ENCODE measurements at places on chromosomes 16 and 17.

DNA sequence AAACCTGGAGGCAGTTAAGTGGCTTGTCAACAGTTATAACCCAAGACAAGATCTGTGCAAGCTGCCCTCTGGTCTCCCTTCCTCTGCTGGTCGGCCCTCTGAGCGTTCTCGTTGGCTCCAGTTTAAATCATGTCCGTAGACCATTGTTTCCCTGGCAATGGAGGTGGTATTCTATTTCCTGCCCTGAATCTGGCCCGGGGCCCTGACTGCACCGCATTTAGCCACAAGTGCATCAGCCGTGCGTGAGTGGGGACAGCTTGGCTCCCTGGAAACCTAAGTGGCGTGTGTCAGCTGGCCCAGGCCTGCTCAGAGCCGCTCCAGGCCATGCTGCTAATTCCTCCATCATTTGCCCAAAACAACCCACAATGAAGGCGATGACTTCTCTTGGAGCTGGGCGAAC is 15.0 kb upstream of the MYLK3 start:
- DNase-seq = no peak

DNA sequence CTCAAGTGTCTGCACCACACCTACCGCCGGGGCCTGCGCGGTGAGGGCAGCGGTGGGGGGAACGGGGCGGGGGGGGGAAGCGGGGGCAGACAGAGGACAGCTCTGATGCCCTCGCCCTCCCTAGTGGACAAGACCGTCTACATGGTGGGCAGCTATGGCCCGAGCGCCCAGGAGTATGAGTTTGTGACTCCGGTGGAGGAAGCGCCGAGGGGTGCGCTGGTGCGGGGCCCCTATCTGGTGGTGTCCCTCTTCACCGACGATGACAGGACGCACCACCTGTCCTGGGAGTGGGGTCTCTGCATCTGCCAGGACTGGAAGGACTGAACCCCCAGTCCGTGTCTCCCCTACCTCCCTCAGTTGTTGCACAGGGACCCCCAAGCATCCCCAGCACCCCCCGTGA is 473 bp upstream of the PDIA2 start:
- DNase-seq = no peak

- no peak for DNase-seq
Observed at GRCh38 chr17:19975601-19976000, 2.0 kb downstream of the AKAP10 start.

- peak; percentile 88 for DNase-seq
Observed at GRCh38 chr17:37702598-37702997, 42.3 kb downstream of the HNF1B start.

GRCh38 chr16:77376358-77376757 is 58.5 kb downstream of the ADAMTS18 start:
- DNase-seq = no peak

DNA sequence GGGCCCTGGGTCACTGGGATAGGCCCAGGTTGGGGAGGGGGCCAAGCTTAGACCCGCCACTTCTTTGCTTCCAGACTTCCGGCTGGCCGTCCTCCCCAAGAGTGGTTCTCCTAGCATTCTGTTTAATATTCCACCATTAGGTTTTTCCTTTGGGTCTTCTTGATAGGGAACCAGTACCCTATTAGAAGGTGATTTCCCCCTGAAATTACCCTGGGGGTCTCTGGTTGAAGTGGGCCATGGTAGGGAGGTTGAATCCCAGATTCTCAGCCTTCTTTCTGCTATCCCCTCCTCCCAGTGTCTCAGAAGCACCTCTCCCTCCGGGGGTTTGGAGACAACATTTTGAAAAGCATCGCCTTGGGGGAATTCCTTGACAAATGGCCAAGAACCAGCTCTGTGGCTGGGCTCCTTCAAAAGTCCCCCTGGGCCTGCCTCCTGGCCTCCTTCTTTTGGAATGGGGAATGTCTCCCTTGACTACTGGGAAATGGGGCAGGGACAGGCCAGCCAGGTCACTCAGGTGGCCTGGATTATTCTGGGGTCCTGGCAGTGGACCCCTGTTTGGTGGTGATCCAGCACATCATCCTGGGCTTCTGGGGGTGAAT is 5.7 kb downstream of the LASP1 start:
- DNase-seq = no peak

DNA sequence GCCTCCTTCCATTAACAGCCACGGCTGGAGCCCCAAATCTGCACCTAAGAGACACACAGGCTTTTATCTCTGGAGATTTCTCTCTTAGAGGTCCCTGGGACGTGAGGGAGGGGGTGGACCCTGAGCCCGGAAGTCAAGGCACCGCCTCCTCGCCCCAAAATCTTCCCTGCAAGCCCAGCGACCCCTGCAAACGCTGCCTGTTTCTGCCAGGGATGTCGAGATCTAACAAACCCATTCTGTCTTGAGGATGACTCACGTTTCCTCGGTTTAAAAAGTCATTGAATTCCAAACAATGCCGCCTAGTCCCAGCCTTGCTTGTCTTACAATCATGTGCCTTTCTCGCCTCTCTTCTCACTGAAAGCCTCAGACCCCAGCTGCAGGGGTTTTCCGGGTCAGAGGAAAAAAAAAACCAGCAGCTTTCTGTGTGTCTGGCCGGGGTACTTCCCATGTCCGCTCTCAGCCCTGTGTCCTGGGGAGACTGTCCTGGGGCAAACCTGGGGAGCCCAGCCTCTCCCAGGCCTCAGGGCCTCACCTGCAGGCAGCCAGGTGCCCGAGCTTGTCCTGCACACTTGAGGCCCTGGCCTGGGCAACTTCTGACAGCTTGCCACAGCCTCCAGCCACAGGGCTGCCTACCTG is 15.4 kb downstream of the ARL2BP start:
- peak; percentile 59 for DNase-seq

DNA sequence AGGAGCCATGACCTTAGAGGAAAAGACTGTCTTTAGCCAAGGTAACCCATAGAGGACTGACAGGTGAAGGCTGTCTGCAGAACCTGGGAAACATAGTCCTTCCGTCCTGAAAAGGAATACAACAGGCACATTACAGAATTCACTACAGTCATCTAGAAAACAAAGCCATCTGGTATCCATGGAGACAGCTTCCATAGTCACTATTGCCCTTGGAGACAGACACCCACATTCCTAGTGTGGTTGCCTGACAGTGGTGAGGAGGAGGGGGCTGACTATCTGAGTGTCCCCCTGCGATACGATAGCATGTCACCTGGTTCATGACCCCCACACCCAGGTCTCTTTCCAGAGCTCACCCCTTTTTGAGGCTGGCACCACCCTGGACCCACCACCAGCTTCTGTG is 254.7 kb downstream of the CDH13 start:
- no peak for DNase-seq

- no peak for DNase-seq
Observed at GRCh38 chr16:57727610-57728009, 8.0 kb upstream of the KATNB1 start.

GRCh38 chr17:11786711-11787438 is 188.6 kb downstream of the DNAH9 start:
- DNase-seq = no peak

- no peak for DNase-seq
Observed at GRCh38 chr16:51951668-51952298, 595.2 kb downstream of the TOX3 start.

GRCh38 chr16:872436-873242 is 72.1 kb upstream of the GNG13 start:
- DNase-seq = no peak

- no peak for DNase-seq
Observed at GRCh38 chr17:8900626-8901585, 33.4 kb upstream of the PIK3R6 start.

- no peak for DNase-seq
Observed at GRCh38 chr16:49604602-49605001, 231.0 kb downstream of the C16orf78 start.

DNA sequence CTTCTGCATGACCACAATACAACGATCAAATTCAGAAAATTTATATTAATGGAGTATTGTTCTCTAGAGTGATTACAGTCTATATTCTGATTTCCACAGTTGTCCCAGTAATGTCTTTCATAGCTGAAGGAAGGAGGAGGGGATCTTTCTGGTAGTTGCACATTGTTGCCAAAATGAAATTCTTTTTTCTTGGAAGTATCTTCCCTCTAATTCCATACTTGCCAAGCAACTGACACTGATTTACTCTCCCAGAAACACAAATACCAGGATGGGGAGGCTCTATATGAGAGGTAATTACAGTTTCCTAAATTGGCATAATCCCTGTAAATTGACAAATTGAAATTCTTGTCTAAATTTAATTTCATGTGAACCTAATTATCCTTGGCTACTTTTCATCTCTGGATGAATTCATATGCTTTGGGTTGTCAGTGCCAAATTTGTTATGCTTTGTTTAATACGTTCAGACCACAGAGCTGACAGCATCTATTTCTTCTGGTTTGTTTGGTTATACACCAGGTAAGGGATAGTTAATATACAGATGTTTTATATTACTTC is 30.0 kb downstream of the NOL11 start:
- no peak for DNase-seq

- no peak for DNase-seq
Observed at GRCh38 chr17:74466111-74466827, at the start of gene CD300A. Gene CD300A (plus strand): TSS chr17:74466634. CDS start chr17:74466704, 70 bp downstream.

- no peak for DNase-seq
Observed at GRCh38 chr17:77821114-77821513, 137.4 kb upstream of the TNRC6C start.

DNA sequence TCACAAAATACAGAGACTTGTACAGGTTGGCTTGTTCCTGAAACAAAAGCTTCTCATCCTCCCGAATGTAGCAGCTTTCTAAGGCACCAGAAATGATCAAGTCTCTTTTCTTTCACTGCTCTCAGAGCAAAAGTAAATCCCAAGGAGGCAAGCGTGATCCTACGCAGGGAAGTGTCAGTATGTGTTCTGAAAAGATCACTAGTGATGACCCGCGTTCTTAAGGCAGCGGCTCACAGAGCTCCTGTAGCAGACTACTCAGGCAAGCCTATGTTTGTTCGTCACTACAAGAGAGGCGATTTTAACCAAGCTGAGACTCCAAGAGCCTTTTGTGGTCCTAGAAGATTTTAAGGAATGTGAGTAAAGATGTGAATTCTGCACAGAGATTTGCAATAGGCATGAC is 34.5 kb downstream of the WIPI1 start:
- no peak for DNase-seq

- DNase-seq = no peak
Observed at GRCh38 chr17:44000141-44000860, 4.1 kb upstream of the NAGS start.

DNA sequence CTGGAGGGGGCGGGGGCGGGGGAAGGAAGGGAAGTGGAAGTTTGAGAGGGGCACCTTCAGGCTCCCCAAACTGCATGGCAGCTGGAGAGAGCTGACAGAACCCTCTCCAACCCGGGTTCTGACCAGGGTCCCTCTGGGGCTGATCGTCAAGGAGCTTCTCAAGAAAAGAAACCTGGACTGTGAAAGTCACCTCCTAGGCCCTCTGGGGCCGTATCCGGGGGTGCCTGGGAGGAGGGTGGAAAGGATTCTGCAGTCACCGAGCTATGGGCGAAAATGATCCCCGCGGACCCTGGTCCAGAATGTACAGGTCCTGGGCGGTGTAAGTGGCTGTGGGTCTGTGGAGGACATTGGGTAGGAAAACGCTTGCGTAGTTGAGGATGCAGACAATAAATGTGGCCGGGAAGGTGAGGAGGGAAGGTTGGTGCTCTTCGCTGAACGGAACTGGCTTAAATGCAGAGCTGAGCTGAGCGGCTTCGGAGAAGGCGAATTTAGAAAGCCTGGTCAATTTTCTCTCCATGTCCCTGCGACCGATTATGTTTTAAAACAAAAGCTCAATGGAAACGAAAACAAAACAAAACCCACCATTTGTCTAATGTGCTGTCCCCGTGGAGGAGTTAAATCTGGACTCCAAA is 3.6 kb upstream of the LHX1 start:
- no peak for DNase-seq

GRCh38 chr17:76083536-76084182 is 4.7 kb downstream of the ZACN start:
- DNase-seq = no peak

GRCh38 chr16:70428178-70428998 is 10.5 kb downstream of the ST3GAL2 start:
- DNase-seq = peak; percentile 72

- DNase-seq = no peak
Observed at GRCh38 chr16:11101695-11102522, 154.1 kb downstream of the SOCS1 start.

DNA sequence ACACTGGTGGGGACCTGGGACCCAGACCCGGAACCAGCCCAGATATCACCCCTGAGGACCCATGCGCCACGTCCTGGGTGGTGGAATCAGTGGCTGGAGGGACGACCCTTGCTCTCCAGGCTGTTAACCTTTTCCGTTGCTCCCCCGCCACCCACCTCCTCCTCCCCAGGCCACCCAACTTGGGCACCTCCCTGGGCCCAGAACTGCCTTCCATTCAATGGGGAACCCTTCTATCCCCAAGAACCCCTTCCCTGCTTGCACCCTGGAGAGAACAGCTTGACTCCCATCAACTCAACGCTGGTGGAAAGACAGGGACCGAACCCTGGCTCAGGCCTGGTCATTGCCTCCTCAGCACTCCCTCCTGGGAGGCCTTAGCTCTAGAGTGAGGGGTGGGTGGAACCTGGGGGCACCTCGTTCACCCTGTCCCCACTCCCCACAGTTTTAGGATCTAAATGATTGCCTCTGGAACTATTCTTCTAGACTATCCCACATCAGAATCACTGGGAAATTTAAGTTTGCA is 5.7 kb upstream of the IL32 start:
- DNase-seq = no peak

GRCh38 chr17:50359998-50360461 is 13.0 kb downstream of the MRPL27 start:
- DNase-seq = no peak

DNA sequence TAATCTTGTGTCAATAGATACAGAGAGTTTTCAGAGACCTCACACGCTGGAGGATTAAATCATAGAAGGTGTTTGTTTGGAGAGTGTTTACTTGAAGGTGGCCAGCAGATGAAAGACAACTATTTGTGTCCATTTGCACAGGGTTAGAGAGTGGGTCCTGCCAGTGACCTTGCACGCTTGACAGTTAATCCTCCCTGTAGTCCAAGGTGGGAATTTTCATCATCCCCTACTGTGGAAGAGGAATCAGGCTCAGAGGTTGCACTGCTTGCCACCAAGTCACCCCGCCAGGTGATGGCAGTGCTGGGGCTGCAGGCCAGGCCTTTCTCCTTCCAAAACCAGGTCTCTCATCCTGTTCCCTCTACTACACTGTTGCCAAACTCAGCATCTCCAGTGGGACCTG is 12.3 kb downstream of the CDH1 start:
- DNase-seq = no peak

DNA sequence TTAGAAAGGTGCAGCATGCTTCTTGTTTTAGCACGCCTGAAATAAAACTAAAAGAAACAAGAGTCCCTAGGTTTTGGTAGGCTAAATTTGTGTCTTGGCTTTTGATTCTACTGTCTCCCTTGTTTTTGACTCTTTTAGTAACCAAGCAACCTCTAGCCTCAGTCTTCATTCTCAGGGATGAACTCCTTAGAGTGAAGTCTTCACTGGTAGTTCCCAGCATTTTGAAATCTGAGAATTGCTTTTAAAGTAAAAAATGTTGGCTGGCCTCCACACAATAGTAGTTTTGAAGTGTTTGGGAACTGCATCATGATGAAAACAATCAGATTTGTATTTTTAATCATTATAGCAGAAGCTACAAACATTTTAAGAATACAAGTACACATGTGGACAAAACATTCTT is 6.1 kb upstream of the CDR2 start:
- no peak for DNase-seq

GRCh38 chr16:49485663-49486062 is 112.1 kb downstream of the C16orf78 start:
- no peak for DNase-seq

- peak; percentile 81 for DNase-seq
Observed at GRCh38 chr16:4315186-4316107, at the start of gene GLIS2. Gene GLIS2 (plus strand): TSS chr16:4316067. CDS start chr16:4332281, 16,214 bp downstream.

GRCh38 chr16:84144209-84144858 is 643 bp downstream of the HSDL1 start:
- DNase-seq = peak; percentile 22

GRCh38 chr17:2949469-2950044 is 113.8 kb downstream of the OR1D5 start:
- DNase-seq = peak; percentile 77

Data from RWPE1 (cell line).